ENCODE measurements at places on chromosomes 2 and 18. TPM values are rescaled to one million over a fixed set of nuclear protein-coding genes. Genes with fewer than 3 reads are reported as not detected.

DNA sequence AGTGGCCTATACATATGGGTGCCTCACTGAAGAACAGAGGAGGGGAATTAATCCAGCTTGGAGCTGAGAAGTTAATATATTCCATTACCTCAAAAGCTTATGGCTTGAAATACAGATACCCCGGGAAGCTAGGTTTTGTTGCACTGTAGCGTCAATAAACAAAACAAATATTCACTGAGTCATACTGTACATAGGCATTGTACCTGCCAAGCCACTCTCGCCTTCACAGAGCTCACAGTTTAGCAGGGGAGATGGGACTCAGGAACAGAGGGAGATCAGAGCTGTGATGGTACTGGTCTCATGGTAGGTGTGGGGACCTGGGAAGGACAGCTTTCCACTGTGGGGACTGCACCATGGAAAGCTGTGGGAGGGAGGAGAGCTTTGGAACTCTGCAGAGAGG lies 111.2 kb upstream of the ST6GAL2 start:
- DNase-seq, result no peak

- no peak for DNase-seq
Measured at GRCh38 chr2:144914622-144915318, 394.9 kb upstream of the ZEB2 start.

GRCh38 chr2:104741860-104742259 lies 112.1 kb upstream of the POU3F3 start:
- DNase-seq, result no peak

Gene RTP5
- 0.08 TPM for polyA plus RNA-seq

GRCh38 chr18:74492259-74492658 lies 3.9 kb upstream of the CNDP2 start:
- no peak for DNase-seq

Gene LCT
- polyA plus RNA-seq, result not detected

- DNase-seq, result no peak
Measured at GRCh38 chr2:2683606-2684224, 352.6 kb upstream of the MYT1L start.

- DNase-seq, result no peak
Measured at GRCh38 chr2:624551-625347, 52.5 kb downstream of the TMEM18 start.

GRCh38 chr2:185796758-185797157 lies 58.2 kb downstream of the FSIP2 start:
- DNase-seq, result no peak

All from forelimb muscle (tissue), 1 donor.